Stimulated activated CD8-positive, alpha-beta memory T cell treated with anti-CD3 and anti-CD28 coated beads, Interleukin-15, amount 100 ng/mL, for 24 hours (primary cell): ENCODE measurements at places on chromosomes 3 and 15.

DNA sequence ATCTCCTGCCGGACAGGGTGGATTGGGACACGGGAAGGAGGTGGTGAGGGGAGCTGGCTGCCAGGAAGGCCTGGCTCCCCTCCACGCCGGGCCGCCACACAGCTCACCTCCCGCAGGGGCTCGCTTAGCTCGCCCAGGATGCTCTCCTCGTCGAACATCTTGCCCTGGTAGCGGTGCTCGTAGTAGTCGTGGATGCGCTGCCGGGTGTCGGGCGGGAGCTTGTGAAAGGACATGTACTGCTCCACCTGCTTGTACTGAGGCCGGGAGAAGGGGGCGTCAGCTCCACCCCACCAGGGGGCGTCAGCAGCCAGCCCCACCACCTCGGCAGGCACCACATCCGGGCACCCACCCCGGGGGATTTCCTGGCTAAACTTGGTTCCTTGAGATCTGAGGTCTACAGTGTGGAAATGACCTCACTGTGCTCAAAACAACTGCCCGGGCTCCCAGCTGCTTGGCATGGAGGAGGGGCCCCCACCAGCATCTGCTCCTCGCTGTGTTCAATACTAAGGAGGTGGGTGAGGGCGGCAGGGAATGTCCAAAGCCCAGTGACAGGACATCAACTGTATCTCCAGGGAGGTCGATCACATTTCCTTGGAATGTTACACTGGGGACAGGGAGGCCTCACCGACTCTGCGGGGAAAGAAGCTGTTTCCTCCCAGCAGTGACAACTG lies 43.4 kb downstream of the HCN4 start:
- no peak for DNase-seq

DNA sequence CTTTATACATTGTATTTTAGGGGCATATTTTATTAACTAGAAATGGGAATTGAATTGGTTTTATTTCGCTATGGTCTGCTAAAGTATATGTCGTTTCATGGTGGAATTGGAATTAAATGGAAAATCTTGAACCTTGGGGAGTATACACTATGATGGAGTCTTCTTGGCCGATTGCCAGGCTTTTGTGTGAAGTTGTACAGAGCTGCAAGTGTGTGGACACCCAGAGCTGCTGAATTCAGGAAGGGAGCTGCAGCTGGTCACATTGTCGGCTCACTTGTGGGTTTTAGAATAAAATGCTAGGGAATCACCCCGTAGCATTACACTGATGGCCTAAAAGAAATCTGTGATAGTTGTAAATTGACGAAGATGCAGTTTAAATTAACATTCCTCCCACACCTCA lies 35.1 kb downstream of the USP3 start:
- no peak for DNase-seq

GRCh38 chr15:93985925-93986324 lies 245.4 kb upstream of the MCTP2 start:
- no peak for DNase-seq

GRCh38 chr3:176611703-176612102 lies 585.6 kb downstream of the TBL1XR1 start:
- DNase-seq = no peak

GRCh38 chr3:189232790-189233189 lies 61.0 kb downstream of the TPRG1 start:
- no peak for DNase-seq

DNA sequence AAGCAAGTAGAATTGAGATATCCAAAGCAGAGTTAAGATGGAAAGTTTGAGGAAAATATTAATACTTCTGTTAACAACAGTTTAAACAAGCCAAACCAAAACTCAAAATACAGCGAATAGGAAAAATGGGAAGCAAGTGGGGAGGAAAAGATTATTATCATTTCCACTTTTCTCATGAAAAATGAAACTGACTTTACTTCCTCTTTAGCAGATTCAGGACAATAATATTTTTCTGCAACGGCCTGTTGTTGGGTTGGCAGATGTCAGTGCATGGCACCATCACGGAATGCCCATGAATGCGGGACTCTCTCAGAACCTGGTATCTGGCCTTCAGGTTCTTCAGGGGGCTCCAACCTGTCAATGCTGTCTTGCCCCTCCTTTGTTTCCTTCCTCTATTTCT lies 11.1 kb downstream of the ANKUB1 start:
- no peak for DNase-seq

DNA sequence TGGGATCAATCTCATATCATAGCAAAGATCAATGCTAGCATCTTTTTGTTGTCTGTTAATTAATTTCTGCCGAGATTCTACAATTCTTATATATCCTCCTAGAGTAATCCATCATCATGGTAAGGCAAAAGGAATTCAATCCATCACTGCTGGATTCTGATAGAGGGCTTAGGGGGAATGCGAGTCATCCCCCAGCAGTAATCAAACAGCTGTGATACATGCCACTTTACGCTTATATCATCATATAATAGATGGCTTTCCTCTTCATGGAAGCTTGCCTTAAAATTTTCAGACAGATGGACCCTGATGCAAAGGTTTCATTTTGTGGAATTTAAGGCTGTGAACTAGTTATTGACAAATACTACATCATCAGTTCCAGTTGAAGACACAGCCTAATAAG lies 645.9 kb downstream of the CADM2 start:
- no peak for DNase-seq
